ENCODE measurements at places on chromosomes 11 and 22.

- DNase-seq, result no peak
These were observed 7.5 kb downstream of the TIMM10B start for GRCh38 chr11:6488821-6489220.

- no peak for DNase-seq
These were observed 118.8 kb downstream of the NXPE2 start for GRCh38 chr11:114796954-114797721.

GRCh38 chr22:50178471-50178864, 7.2 kb upstream of the TRABD start:
- no peak for DNase-seq

DNA sequence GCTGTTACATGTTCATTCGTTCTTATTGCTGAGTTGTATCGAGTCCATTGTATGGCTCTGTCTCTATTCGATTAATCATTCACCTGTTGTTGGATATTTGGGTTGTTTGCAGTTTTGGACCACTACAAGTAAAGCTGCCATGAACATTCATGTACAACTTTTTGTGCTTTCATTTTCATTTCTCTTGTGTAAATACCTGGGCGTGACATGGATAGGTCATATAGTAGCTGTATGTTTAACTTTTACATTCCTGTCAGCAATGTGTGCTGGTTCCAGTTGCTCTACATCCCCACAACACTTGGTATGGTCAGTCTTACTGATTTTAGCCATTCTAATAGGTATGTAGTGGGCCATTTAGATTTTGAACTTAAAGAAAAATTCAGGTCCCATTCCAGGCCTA, 194.2 kb upstream of the PLET1 start:
- DNase-seq, result no peak

DNA sequence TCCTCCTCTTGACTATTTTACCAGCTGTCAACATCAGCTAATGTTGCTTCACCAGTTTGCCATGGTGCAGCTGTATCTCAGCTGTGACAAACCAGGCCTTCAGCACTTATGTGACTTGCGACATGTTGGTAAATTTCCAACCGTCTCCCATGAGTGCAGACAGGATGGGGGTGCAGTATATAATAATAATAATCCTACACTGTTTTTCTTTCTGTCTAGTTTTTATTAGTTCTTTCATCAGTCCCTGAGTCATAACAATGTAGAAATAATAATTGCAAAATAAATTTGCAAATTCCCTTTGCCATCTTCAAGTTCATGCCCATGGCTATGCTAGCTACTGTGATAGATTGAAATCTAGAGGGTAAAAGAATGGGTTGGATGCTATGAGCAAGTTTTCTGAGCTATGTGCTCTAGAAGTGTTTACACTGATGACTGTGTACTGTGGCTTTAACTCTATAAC, 4.9 kb downstream of the MMP13 start:
- no peak for DNase-seq

GRCh38 chr11:73168925-73169579, 26.9 kb upstream of the FCHSD2 start:
- no peak for DNase-seq

DNA sequence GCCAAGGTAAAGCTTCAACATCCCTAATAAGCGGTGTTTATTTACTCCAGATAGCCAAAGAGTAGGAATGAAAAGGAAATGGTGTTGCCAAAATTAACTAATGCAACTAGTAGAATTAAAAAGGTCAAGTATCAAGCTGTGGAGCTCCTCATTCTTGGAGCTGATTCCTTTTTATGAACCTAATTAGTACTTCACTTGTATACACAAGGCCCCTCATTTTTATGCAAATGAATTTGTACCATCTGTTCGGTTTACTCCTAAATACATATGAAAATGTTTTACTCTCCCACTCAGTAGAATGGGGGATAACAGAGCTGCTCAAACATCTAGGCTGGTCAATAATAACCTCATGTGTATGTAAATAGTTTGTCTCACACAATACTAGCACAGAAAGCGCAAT, 426.4 kb upstream of the LUZP2 start:
- DNase-seq, result no peak

GRCh38 chr11:16817351-16817750, 78.9 kb downstream of the C11orf58 start:
- DNase-seq, result no peak

GRCh38 chr11:18540207-18541009, 13.7 kb upstream of the TSG101 start:
- no peak for DNase-seq

DNA sequence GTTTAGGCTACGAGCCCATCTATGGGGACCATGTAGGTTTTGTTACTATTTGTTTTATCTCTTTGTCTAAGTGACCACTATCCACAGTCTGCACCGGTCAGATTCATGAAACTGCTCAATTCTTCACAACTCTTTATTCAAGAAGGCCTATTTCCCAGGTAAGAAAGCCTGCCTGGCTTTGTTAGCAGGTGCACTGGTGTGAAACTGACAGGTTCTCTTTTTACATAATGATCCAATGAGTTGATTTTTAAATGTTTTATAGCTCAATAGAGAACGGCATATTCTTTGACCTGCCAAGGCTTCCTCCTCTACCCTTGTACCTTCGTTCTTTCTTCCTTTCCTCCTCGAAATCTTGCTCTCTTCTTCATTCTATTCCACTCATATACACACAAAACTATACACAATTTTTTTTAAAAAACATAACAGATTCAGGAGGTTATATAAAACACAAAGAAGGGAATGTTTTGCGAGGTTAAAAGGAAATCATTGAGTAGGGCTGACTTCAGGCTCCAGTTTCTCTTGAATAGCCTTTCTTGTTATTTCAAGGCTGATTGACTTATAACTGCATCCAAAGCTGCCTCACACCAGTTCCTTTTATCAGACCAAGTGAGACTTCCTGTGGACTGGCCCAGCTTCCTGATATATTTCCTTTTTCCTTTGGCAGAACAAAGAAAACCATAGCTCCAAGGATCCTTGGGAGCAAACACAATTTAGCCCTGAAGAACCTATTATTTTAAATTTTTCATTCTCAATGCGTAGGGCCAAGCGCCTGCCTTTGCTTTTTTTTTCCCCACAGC, 11.4 kb downstream of the FLI1 start:
- no peak for DNase-seq

DNA sequence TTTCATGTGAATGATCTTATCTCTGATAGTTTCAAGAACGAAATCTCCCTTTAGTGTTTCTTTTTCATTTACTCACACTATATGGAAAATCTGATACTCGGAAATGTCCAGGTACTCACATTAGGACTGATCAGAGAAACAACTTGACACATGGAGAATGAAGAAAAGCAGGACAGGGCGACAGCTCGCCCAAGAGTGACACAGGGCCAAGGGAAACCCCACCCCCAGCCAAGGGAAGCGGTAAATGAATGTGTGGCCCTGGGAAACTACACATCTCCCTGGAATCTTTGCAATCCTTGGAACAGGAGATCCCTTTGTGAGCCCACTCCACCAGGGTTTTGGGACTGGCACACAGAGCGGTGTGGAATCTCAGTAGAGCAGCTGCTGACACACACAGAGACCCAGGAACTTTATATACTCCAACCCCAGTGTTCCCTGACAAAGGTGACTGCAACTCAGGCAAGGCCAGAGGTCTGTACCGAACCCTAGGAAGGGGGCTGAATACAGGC, 303.7 kb upstream of the ARHGAP42 start:
- DNase-seq, result no peak

DNA sequence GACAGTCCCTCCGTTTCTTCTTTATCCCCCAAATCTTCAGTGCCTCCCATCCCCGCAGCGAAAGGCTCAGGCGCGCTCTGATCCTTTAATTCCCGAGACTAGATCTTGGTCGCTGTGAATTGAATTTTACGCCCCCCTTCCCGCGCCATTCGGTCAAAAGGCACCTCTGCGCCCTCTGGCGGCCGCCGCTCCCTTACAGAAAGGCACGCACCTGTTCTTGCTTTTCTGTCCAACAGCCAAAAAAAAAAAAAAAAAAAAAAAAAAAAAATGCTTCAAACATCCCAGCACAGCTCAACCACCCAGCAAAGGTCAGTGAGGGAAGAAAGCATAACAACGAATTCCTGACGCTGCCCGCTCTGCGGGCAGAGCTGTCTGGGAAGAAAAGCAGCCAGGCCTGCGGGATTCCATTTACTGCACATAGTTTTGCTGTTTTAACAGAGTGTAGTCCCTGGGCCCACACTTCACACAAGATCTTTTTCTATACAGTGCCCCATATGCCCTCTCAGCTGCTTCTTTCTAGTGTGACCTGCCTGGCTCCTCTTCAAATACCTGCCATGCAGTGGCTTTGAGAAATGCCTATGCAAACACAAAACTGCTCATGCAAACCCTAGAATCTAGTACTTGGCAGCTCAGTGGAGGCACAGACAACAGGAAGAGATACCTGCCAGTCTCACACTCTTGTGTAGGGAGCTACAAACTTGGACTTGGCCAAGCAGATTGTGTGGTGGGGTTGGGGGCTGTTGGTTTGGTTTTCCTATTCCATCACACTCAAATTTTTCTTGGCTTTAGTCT, 1.3 kb upstream of the ESAM start:
- no peak for DNase-seq

- DNase-seq, result no peak
These were observed 139.6 kb downstream of the DBX1 start for GRCh38 chr11:20020716-20021115.

- no peak for DNase-seq
These were observed 448.0 kb downstream of the LUZP2 start for GRCh38 chr11:24944891-24945290.

DNA sequence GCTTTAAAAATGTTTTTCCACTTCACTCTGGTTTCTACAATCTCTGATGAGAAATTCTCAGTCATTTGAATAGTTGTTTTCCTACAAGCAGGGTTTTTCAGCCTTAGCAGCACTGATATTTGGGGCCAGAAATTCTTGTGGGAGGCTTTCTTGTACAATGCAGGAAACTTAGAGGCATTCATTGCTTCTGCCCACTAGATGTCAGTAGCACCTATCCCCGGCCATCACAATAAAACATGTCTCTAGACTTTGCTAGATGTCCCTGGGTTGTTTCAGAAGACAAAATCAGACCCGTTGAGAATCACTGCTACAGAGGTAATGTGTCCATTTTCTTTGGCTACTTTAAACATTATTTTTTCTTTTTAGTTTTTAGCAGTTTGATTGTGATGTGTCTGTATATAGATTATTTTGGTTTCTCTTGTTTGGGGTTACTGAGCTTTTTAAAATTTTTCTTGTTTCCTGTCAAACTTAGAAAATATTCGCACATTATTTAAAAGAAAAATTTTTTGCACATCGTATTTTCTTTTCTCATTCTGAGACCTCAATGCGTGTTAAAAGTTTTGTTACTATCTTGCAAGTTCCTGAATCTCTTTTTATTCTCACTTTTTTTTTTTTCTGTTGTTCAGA, 60.8 kb upstream of the CCDC179 start:
- DNase-seq, result no peak

- no peak for DNase-seq
These were observed 17.4 kb upstream of the YWHAH start for GRCh38 chr22:31926969-31927368.

- no peak for DNase-seq
These were observed 3.9 kb upstream of the RAB38 start for GRCh38 chr11:88179141-88179540.

DNA sequence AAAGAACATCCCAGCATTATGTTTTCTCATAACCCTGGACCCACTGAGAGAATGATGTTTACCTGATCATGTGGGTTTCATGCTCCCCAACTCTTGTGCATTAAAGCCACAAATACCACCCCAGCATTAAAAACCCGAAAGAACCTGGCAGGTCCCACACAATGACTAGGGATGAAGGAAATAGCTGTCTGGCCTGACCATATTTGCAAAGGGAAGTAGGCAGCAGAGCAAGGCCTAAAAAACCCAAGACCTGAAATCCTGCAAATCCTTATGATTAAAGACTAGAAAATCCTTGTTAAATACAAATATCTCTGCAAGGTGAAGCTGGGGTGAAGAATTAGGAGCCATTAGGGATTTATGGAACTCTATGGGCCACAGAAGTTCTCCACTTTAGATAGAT, 23.7 kb downstream of the PAK1 start:
- DNase-seq, result no peak

- no peak for DNase-seq
These were observed 19.4 kb downstream of the OSBP2 start for GRCh38 chr22:30714062-30714461.

- DNase-seq, result no peak
These were observed 37.0 kb downstream of the SIK3 start for GRCh38 chr11:117061256-117061655.

DNA sequence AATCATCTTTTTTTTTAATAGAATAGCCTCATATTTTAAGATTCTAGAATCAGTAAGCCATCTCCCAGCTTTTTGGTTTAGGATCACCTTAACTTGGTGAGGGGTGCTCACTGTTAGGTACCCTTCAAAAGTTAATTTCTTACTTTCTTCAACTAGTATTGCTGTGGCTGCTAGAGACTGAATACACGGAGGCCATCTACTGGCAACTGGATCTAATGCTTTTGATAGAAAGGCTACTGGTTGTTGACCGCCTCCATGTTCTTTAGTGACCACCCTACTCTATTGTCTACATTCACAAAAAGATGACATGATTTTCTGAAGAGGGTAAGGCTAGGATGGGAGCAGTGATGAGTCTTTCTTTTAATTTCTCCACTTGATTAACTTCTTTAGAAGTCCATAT, 16.7 kb upstream of the ALDH3B2 start:
- DNase-seq, result no peak

DNA sequence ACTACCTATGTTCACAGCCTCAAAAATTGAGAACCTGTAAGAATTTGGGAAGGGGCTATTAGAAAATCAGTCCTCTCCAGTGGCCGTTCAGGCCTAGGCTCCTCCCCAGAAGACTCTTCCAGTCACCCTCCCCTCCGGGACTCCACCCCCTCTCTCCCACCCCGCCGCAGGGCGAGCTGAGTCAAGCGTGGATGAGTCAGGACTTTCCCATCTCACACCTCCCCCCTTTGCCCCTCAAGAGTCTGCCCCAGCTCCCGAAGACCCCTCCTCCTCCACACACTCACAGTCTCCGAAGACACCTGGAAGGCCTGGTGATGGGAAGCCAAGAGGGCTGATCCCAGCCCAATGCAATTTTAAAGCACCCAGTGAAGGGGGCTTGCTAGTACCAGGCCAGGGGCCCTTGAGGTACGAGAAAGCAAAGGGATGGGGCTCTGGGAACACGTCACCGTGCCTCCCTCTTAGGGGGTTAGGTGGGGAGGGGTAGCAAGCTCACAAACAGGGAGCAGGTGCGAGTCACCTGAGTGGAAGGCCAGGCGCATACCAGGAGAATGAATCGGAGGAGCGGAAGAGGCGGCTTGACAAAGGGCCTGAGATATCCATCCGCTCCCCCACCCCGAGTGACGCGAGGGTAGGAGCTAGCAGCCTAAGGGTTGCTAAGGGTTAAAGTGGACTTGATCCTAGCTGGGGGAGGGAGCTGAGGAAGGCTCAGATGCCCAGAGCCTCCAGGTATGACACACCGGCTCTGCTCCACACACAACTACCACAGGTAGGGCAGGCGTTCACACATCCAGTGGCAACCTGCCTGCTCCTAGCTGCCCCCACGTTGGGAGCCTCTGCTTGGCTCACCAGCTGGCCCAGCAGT, 13.6 kb downstream of the BCL9L start:
- no peak for DNase-seq

- no peak for DNase-seq
These were observed 23.3 kb upstream of the TTC28 start for GRCh38 chr22:28702891-28703290.
